ENCODE measurements at places on chromosomes 11 and 22.
A peak's percentile ranks its signal among the peaks of the same experiment; 100 is the strongest.

GRCh38 chr11:126160345-126161022, 51.0 kb downstream of the RPUSD4 start:
- DNase-seq, result no peak

- no peak for DNase-seq
Measured at GRCh38 chr11:2902784-2903671, 17.5 kb upstream of the CDKN1C start.

- no peak for DNase-seq
Measured at GRCh38 chr11:45610627-45611026, 54.8 kb downstream of the CHST1 start.

- DNase-seq, result no peak
Measured at GRCh38 chr22:50202130-50202666, 1.4 kb downstream of the SELENOO start.

- DNase-seq, result no peak
Measured at GRCh38 chr22:49913446-49913845, 4.8 kb downstream of the ALG12 start.

DNA sequence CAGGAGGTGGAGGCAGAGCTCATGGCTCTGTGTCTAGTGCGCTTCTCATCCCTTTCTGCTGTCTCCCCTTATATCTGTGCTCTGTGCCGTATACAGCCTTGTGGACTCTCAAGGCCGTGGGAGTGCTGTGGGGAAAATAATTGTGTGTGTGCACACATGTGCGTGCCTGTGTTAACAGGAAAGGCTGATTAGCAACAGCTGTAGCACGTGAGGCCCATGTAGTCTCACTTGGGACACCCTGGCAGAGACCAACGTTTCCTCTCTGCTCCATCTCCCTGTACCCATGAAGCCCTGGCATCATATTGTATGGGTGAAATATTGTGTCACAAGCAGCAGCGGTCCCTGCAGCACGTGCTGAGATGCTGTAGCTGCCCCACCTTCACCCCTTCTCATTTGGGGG, 109.3 kb downstream of the LRRC32 start:
- DNase-seq, result no peak

GRCh38 chr22:41989246-41989645, 9.3 kb upstream of the WBP2NL start:
- no peak for DNase-seq

- DNase-seq, result no peak
Measured at GRCh38 chr11:2095542-2095941, 43.6 kb downstream of the IGF2 start.

GRCh38 chr11:72971192-72971967, 157.2 kb downstream of the ATG16L2 start:
- DNase-seq, result no peak

DNA sequence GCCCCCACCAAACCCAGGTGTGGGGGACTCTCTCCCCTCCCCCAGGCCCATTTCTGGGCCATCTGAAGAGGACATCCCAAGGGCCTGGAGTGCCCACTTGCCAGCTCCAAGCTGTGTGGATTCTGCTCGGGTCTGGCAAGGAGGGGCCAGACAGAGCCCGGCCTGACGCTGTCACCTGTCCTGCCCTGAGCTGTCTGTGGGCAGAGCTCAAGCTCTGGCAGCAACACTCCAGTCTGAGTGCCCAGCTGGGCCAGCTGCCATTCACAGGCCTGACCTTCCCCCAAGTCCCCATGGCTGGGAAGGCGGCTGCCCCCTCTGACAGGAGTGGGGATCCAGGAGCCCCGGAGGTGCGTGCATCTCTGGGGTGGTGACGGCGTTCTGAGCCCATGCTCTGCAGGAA, 6.2 kb upstream of the PIM3 start:
- DNase-seq, result no peak

DNA sequence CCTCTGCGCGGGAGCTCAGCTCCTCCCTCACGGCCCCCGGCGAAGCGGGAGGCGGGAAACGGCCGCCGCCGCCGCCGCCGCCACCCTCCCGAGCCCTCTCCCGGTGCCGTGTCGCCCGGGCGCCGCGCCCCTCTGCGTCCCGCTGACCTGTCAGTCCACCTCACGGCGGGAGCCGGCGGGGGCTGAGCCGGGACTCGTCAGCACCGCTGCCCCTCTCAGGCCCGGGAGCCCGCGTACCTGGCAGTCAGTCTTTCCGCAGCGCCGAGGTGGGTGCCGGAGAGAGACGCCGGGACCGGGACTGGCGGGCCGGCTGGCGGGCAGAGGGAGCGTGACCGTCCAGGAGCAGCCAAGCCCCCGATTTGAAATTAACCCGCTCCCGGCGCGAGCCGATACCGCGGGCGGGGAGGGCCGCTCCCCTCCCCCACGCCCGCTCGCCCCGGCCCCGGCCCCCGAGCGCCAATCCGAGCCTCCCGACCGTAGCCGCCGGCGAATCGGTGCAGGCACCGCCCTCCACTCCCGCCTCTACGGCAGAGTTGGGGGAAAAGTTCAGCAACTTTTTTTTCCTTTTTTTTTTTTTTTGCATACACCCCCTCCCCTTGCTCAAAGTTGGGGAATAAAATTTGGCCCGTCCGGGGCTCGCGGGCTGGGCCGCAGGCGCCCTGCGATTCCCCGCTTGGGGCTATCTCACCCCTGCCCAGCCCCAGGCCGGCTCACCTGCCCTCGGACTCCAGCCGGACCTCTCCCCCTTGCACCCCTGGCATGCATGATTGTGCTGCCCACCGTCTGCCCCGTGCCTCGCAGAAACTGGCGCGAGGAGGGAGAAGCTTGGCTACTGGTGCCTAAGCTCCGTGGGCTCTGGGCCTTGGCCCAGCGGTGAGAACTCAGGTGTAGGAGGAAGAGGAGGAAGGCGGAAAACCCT, 774 bp upstream of the E2F8 start:
- peak; percentile 6 for DNase-seq

GRCh38 chr22:29621761-29622526, 18.5 kb downstream of the NF2 start:
- DNase-seq, result no peak

DNA sequence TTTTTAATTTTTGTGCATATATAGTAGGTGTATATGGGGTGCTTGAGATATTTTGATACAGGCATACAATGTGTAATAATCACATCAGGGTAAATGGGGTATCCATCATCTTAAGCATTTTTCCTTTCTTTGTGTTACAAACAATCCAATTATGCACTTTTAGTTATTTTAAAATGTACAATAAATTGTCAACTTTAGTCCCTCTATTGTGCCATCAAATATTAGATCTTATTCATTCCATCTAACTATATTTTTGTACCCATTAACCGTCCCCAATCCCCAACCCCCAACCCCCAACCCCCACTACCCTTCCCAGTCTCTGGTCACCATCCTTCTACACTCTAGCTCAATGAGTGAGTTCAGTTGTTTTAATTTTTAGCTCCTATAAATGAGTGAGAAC, 335.1 kb upstream of the C11orf87 start:
- no peak for DNase-seq

GRCh38 chr11:130070109-130070845, 583 bp downstream of the APLP2 start:
- DNase-seq, result peak; percentile 48
